ENCODE measurements at places on chromosomes 1 and 21.
A peak's percentile ranks its signal among the peaks of the same experiment; 100 is the strongest.

- H3K27me3 ChIP-seq, result no peaks in the 10 kb centered on the region
- no peak for DNase-seq
- H3K4me3 ChIP-seq, result no peak overlapping the region
- no peak overlapping the region for H3K27ac ChIP-seq
Measured at GRCh38 chr1:201272799-201273198, 10.5 kb upstream of the PKP1 start.

GRCh38 chr1:210695026-210695425 is 366.3 kb downstream of the HHAT start:
- no peaks in the 10 kb centered on the region for H3K4me1 ChIP-seq
- no peak overlapping the region for H3K4me3 ChIP-seq
- H3K36me3 ChIP-seq, result no peaks in the 10 kb centered on the region
- H3K27me3 ChIP-seq, result no peaks in the 10 kb centered on the region
- no peak for DNase-seq

- no peaks in the 10 kb centered on the region for H3K4me1 ChIP-seq
- H3K4me3 ChIP-seq, result no peak overlapping the region
- no peak overlapping the region for H3K27ac ChIP-seq
Measured at GRCh38 chr21:35658242-35658641, 402.1 kb downstream of the SETD4 start.

DNA sequence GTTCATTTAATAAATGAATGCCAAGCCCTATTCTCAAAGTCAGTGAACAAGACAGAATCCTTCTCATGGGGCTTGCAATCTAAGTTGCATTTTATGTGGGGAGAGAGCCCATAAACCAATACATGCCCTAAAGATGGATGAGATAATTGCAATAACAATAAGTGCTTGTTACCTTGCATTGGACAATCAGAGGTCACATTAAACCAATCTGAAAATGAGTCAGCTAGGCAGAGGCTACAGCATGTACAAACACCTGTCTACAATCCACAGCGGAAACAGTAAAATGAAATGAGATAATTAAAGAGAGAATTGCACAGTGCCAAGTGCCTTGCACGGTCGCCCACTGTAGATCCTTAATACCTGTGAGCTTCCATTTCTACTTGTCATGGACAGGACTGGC is 7.4 kb upstream of the IGFN1 start:
- H3K27ac ChIP-seq, result no peak overlapping the region
- H3K36me3 ChIP-seq, result no peaks in the 10 kb centered on the region
- H3K27me3 ChIP-seq, result no peaks in the 10 kb centered on the region
- no peak for DNase-seq
- H3K4me1 ChIP-seq, result no peaks in the 10 kb centered on the region
- no peak overlapping the region for H3K4me3 ChIP-seq

- no peak for DNase-seq
- no peak overlapping the region for H3K4me3 ChIP-seq
- no peaks in the 10 kb centered on the region for H3K4me1 ChIP-seq
- no peaks in the 10 kb centered on the region for H3K36me3 ChIP-seq
- no peaks in the 10 kb centered on the region for H3K27me3 ChIP-seq
Measured at GRCh38 chr1:220726634-220727033, 21.5 kb upstream of the MTARC2 start.

DNA sequence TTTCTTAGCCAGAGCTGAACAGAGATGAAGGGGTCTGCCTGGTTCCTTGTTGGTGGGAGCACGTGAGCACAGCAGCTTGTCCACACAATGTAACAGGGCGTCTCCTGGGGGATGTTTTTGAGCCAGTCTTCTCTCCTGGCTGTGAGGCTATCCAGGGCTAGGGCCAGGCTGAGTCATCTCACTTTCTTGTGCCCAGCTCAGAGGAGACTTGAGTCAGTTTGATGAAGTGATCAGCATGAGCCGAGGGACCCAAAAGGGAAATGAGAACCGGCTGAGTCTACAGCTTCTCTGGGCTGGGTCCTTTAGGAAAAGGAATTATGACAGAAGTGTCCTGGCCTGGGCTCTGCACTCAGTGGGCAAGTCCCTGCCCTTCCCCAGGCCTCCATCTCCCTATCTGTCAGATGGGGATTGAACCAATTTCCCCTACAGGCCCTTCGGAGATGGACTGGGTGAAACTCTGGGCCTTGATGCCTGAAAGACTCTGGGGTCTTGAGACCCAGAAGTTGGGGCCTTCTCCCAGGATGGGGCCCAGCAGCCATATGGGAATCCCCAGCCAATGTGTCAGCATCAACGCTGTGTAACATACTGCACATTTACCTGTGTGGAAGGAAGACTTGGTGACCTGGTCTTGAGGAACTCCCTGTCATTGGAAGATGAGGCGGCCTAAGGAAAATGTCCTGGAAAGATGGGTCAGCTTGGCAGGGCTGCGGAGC is 36.6 kb downstream of the DMRTB1 start:
- no peaks in the 10 kb centered on the region for H3K27me3 ChIP-seq
- H3K36me3 ChIP-seq, result no peaks in the 10 kb centered on the region
- DNase-seq, result no peak
- no peak overlapping the region for H3K4me3 ChIP-seq
- no peak overlapping the region for H3K27ac ChIP-seq

DNA sequence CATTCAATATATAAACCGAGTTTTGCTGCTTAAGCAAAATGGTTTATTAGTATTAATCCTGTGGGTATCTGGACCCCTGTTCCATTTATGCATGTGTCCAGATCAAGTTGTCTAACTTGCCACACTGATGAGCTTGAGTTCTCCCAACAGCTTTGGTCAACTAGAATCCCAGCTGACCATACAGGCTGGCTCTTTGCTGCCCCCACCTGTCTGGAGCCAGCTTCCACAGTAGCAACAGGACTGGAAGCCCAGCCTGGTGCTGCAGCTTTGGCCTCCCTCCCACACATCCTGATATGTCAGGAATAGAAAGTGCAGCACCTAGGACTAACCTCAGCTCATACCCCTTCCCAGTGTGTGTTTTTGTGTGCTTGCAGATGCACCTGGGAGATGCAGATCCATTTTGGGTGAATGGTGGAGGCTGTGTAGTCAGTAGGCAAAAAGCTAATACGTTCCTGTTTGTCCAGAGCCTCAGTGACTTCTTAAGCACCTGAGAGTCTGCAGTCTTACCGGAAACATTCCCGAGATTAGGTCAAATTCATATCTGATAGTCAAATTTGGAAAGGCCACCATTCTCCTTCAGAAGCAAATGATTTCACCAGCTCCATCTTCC is 40.9 kb upstream of the BEND5 start:
- no peak overlapping the region for H3K27ac ChIP-seq
- H3K27me3 ChIP-seq, result no peaks in the 10 kb centered on the region
- no peaks in the 10 kb centered on the region for H3K4me1 ChIP-seq

DNA sequence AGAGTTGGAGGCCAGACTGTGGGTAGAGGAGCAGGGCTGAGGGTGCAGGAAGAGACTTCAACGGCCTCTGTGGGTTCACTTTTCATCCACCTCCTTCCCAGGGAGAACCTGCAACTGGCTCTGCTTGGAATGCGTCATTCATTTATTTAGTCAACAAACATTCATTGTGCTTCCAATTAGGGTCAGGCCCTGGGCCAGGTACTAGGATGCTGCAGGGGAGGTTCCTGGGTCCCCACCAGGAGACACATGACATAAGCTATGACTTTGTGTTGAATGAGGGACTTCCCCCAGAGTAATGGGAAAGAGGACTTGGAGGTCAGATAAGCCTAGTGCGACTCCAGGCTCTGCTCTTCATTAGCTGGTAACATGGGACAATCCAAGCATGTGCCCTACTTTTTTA is 46.3 kb upstream of the RPL11 start:
- no peak overlapping the region for H3K4me3 ChIP-seq
- DNase-seq, result no peak
- H3K4me1 ChIP-seq, result no peaks in the 10 kb centered on the region
- H3K27me3 ChIP-seq, result no peaks in the 10 kb centered on the region
- no peak overlapping the region for H3K27ac ChIP-seq
- H3K36me3 ChIP-seq, result no peaks in the 10 kb centered on the region

- no peaks in the 10 kb centered on the region for H3K36me3 ChIP-seq
- H3K4me3 ChIP-seq, result no peak overlapping the region
- peak overlapping the region; percentile 4 for H3K27ac ChIP-seq
- no peaks in the 10 kb centered on the region for H3K27me3 ChIP-seq
- H3K4me1 ChIP-seq, result peaks cover 31% of the 10 kb centered on the region
Measured at GRCh38 chr1:58618303-58618702, 41.3 kb upstream of the TACSTD2 start.

DNA sequence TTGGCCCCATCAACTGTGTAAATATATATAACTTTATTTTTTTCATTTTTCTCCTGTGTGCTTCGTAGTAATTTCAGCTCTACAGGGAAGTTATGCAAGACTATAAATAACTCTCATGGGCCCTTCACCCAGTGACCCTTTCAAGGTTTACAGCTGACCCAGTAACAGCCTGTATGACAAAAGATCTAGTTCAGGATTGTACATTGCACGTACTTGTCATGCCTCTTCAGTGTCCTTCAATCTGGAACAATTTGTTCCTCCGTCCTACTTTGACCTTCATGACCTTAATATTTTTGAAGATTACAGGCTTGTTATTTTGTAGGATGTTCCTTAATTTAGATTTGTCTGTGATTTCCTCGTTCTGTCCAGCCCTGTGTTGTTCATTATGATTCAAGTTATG is 40.5 kb downstream of the BRINP2 start:
- no peaks in the 10 kb centered on the region for H3K27me3 ChIP-seq
- no peaks in the 10 kb centered on the region for H3K36me3 ChIP-seq
- H3K4me1 ChIP-seq, result no peaks in the 10 kb centered on the region
- no peak overlapping the region for H3K4me3 ChIP-seq

DNA sequence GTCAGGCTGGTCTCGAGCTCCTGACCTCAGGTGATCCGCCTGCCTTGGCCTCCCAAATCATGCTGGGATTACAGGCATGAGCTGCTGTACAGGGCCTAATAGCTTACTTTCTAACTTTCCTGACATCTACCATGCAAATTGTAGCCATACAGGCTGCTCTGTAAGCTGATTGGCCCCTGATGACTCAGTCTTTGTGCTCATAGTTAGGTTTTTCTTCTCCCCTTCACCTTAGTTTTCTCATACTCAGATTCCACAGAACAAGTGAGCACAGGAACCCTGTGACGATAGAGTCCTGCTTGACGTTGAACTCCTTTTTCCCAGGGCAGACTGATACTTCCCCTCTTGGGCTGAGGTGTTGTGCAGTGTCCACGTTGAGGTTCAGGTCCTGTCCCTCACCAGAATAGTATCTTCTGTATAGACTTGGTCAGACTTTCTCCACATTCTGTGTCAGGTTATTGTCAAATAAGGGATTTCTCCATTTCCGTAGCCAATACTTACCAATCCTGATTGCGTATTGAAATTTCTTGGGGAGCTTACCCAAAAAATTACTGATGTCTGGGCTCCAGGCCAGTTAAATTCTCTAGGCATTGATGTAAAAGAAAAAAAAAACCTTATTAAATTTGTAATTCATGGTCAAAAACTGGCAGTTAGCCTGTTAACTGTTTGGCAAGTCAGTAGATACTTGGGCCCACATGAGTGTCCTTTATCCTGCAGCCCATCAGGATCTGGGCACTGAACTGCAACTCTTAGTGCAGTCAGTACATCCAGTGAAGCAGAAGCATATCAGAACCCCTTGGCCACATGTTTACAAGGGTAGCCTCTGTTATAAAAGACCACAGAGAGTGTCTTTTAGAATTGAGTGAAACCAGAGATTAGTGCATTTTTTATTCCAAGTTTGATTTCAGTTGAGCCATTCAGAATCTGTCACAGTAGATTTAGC is 118.2 kb downstream of the DYRK1A start:
- no peak overlapping the region for H3K27ac ChIP-seq
- H3K36me3 ChIP-seq, result no peaks in the 10 kb centered on the region

- DNase-seq, result peak; percentile 20
- H3K4me3 ChIP-seq, result no peak overlapping the region
- peaks cover 5% of the 10 kb centered on the region for H3K36me3 ChIP-seq
Measured at GRCh38 chr1:200411406-200412257, 1.8 kb upstream of the ZNF281 start.

- no peaks in the 10 kb centered on the region for H3K36me3 ChIP-seq
- H3K4me3 ChIP-seq, result no peak overlapping the region
- H3K4me1 ChIP-seq, result peaks cover 5% of the 10 kb centered on the region
- H3K27ac ChIP-seq, result no peak overlapping the region
Measured at GRCh38 chr1:245290836-245291235, 136.1 kb downstream of the KIF26B start.

- H3K4me3 ChIP-seq, result no peak overlapping the region
- H3K4me1 ChIP-seq, result peaks cover 13% of the 10 kb centered on the region
- DNase-seq, result no peak
- H3K27ac ChIP-seq, result no peak overlapping the region
- no peaks in the 10 kb centered on the region for H3K36me3 ChIP-seq
Measured at GRCh38 chr1:152052606-152053005, 15.8 kb upstream of the S100A11 start.

DNA sequence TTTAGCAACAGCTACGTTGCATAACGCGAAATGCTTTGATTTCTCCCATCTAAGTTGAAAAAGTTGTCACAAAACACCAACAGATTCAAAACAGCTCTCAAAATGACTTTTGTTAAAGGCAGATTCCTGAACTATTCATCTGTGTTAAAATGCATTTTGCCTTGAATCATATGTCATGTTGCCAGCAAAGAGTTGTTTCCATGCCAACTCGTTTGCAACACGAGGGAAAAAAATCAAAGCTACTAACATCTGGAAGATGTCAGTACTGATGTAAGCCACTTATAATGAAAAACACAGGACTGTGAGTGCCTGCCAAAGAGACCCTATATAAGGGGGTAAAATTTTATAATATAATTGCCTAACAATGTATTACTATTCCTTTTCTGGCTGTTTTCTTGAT is 182.7 kb upstream of the PTBP2 start:
- no peak for DNase-seq
- no peak overlapping the region for H3K4me3 ChIP-seq
- H3K27ac ChIP-seq, result peak overlapping the region; percentile 64
- no peaks in the 10 kb centered on the region for H3K36me3 ChIP-seq

DNA sequence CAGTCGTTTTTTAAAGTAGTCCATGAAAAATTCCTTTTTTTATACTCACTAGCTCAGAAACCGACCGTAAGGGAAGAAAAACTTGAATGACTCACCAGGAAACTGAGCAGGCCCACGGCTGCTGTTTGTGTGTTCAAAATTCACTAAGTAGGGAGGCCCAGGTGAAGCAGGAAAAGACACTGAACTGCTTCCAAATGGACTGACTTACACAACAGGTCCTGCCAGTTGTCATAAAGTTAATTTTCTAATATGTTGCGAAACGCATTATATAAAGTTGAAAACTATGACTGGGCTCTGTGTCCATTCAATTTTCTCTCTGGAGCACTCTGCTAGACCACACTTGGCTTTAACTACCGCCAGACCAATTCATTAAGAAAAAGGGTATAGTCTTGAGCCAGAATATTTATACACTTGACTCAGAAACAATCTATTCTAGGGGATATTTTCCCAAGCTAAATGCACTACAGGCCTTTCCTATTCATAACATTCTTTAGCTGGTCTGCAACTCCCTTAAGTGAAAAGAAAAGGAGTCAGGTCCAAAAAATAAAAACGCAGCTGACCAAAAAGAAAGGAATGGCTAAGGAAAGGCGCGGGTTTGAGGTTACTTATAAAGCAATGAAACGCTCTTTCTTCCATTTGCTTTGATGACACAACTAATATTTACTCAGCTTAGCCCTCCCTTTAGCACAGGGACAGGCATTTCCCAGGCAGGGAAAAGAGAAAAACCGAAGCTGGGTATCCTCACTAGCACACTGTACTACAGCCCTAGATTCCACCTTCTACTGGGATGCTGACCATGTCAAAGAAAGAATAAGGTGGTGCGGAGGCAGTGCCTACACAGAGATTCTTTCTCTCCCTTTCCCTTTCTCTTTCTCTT is 306.3 kb upstream of the ESRRG start:
- no peaks in the 10 kb centered on the region for H3K4me1 ChIP-seq
- DNase-seq, result no peak
- no peak overlapping the region for H3K4me3 ChIP-seq
- no peaks in the 10 kb centered on the region for H3K27me3 ChIP-seq
- H3K27ac ChIP-seq, result no peak overlapping the region
- H3K36me3 ChIP-seq, result no peaks in the 10 kb centered on the region

Measured in upper lobe of left lung (tissue), 6 donors.